ENCODE measurements at places on chromosomes 12 and 14. TPM values are rescaled to one million over a fixed set of nuclear protein-coding genes. Genes with fewer than 3 reads are reported as not detected.

CD163L1 gene
- 1.4 TPM for total RNA-seq

AJUBA gene
- total RNA-seq, result 7.0 TPM

DNAJC22 gene
- total RNA-seq, result 0.26 TPM

RNF212B gene
- not detected for total RNA-seq

AGAP2 gene
- total RNA-seq, result 11.2 TPM

PSMA6 gene
- 128 TPM for total RNA-seq

SYT10 gene
- total RNA-seq, result 0.33 TPM

SPRYD3 gene
- total RNA-seq, result 107 TPM

TAS2R19 gene
- 1.4 TPM for total RNA-seq

OR6S1 gene
- total RNA-seq, result not detected

SLC24A4 gene
- total RNA-seq, result 2.9 TPM

TEX22 gene
- total RNA-seq, result 0.17 TPM

FAM181A gene
- not detected for total RNA-seq

METAP2 gene
- 64.7 TPM for total RNA-seq

ENDOU gene
- total RNA-seq, result not detected

GPR68 gene
- total RNA-seq, result 6.6 TPM

CCDC175 gene
- not detected for total RNA-seq

OR6C1 gene
- not detected for total RNA-seq

EPYC gene
- total RNA-seq, result not detected

Measured in esophagus muscularis mucosa (tissue), 4 donors.